ENCODE measurements at places on chromosomes 5 and 9.

- no peak for DNase-seq
Observed at GRCh38 chr5:109399092-109399759, 10.5 kb downstream of the PJA2 start.

- DNase-seq, result no peak
Observed at GRCh38 chr9:134602547-134603362, 38.8 kb upstream of the COL5A1 start.

- DNase-seq, result no peak
Observed at GRCh38 chr5:55923177-55923771, 71.5 kb downstream of the IL6ST start.

GRCh38 chr9:12815888-12816287 is 41.1 kb downstream of the LURAP1L start:
- no peak for DNase-seq

GRCh38 chr9:25704800-25705199 is 26.6 kb upstream of the TUSC1 start:
- DNase-seq, result no peak

GRCh38 chr5:34978681-34979080 is 49.3 kb downstream of the DNAJC21 start:
- DNase-seq, result no peak

GRCh38 chr9:94800424-94801117 is 74.1 kb downstream of the AOPEP start:
- DNase-seq, result no peak

GRCh38 chr5:50921366-50922133 is 255.1 kb downstream of the PARP8 start:
- DNase-seq, result no peak

- no peak for DNase-seq
Observed at GRCh38 chr9:4579001-4579400, 83.1 kb upstream of the PLPP6 start.

DNA sequence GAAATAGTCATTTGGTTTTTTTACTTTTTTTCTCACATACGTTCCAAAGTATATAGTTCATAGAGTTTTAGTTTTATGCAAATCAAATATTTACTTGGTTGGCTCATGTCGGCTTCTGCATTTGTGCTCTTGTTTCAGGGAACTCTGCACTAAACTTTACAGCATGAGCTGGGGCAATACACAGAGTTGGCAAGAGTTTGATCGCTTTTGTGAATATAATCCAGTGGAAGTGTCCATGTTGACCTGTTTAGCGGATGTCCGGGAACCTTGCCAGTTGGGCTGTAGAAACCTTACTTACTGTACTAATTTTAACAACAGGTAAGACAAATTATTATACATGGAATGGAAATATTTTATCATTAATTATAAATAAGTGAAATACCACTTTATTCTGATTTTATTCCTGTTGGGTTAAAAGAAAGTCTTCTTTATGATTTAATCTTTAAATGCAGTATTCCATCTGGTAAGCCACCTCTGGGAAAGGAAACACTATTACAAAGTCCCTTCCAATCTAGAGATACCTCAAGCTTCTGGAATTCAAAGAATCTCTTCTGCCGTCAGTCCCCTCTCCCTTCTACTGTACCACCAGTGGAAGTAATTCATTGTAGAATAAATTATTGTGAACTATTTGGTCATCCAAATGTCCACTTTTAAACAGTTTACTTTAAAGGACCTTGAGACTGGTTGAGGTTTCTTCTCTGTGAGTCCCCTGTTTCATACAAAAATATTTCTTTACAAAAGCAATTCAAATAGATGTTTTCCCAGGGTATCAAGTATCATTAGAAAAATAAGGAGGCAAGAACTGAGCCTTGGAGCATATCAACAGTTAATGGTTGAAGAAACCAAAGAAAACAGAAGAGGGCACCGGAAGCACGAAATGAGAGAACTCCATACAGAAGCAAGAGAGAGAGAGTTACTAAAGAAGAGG is 45.2 kb upstream of the GLIPR2 start:
- DNase-seq, result no peak

DNA sequence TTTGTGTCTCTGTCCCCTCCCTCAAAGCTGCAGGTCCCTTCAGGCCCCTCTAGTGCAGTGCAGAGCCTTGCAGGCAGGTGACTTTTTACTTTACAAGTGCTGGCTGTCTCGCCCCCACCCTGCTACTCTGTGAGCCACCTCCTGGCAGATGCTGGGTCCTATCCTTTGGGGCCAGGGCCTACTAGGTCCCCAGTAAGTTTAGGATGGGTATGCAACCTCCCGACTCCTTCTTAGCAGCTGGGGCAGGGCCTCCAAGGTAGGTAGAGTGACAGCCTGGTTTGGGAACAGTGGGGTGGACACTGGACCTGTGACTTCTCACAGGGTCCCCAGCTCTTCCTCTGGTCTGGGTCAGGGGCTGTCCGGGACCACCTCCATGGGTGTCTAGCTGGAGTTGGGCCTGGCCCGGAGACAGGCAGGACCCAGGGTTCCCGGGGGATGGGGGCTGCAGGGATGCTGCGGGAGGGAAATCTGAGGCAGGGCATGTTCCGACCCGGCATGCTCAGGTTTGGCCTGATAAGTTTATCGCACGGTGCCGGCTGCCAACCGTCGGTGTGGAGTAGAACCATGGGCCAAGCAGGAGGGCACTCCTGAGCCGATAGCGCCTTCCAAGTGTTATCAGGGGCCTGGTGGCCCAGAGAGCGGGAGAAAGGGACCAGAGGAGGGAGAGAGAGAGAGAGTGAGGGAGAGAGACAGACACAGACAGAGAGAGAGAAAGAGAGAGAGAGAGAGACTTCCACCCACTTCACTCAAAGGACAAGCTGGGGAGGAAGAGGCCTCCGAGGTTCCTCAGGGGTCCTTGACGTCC is 20.5 kb downstream of the GFI1B start:
- DNase-seq, result no peak

DNA sequence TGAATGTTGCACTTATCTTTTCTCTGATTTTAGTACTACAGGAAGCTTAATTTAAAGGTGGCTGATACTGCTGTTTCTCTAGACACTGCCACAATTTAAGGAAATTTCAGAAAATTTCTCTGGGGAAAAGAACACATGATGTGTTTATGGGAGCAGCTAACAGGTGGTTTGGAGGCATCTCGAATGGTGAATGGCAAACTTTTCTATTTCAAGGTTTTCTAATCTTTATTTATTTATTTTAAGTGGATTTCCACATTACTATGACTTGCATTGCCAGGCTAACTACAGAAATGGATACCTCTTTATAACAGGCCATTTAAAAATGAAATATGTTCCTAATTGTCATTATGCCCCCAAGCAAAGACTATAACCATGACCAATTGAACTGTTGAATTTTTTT is 50.4 kb downstream of the PDE6A start:
- DNase-seq, result no peak
